Gastrocnemius medialis (tissue), 4 donors: ENCODE measurements at places on chromosomes 7 and 10.

GRCh38 chr10:84241185-84241790 lies at the start of gene LRIT1:
LRIT1 (minus strand) TSS chr10:84241546; CDS start chr10:84241439, 107 bp downstream.
- DNase-seq, result no peak
- no peaks in the 10 kb centered on the region for H3K36me3 ChIP-seq
- no peaks in the 10 kb centered on the region for H3K4me1 ChIP-seq
- no peak within 1 kb of the TSS for H3K4me3 ChIP-seq

DNA sequence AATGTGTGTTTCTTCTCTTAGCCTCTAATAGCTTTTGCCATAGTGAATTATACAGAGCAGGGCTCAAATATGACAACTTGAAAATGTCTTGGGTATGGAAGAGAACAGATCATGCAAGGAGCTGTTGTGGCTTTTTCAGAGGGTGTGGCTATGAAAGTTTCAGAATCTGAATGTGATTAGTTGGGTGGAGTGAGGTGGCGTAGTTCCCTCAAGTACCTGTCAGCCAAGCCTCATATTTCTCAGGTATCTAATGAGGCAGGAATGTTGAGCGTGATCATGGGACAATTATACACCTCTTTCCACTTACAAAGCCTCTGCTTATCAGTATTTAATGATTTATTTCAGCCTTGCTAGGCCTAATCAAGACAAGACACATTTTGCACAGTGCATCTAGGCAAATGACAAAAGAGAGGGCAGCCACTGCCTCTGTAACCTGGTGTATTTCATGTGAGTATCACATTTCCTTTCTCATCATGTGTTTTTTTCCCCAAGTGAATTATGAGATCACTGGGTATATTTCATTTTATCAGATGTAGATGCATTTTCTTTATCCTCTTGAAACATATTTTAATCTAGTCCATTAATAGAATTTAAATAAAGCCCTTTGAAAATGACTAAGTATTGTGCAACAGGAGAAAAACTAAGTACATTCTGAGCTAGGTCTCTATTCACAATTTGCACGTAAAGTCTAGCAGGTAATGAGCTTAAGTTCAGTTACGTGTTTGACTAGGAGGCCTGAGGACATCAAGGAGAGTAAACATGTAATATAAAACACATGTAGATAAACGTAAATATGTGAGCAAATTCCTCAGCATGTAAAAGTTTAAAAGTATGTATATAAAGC lies 644.4 kb upstream of the IGFBP3 start:
- no peak overlapping the region for H3K4me3 ChIP-seq
- H3K27me3 ChIP-seq, result no peaks in the 10 kb centered on the region
- H3K4me1 ChIP-seq, result no peaks in the 10 kb centered on the region
- H3K36me3 ChIP-seq, result no peaks in the 10 kb centered on the region
- no peak overlapping the region for H3K27ac ChIP-seq

- no peak overlapping the region for H3K4me3 ChIP-seq
- no peaks in the 10 kb centered on the region for H3K4me1 ChIP-seq
- H3K36me3 ChIP-seq, result no peaks in the 10 kb centered on the region
- H3K27me3 ChIP-seq, result no peaks in the 10 kb centered on the region
- DNase-seq, result no peak
Observed at GRCh38 chr10:533186-533585, 156.3 kb downstream of the DIP2C start.

DNA sequence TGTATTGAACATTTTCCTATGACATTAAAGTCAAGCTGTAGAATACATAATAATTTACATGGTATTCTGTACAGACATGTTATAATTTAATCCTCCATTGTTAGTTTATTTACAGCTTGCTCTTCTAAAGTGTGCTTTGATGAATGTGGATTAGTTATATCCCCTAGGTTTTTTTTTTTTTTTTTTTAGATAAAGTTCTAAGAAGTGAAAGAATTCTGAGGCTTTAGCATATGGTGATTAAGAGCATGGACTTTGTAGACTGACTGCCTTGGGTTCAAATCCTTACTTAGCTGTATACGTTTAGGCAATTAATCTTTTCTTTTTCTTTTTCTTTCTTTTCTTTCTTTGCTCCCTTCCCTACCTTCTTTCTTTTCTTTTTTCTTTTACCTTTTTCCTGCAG lies 44.9 kb downstream of the MKLN1 start:
- H3K4me3 ChIP-seq, result no peak overlapping the region
- peaks cover 63% of the 10 kb centered on the region for H3K4me1 ChIP-seq
- H3K27ac ChIP-seq, result no peak overlapping the region
- no peaks in the 10 kb centered on the region for H3K27me3 ChIP-seq
- no peaks in the 10 kb centered on the region for H3K36me3 ChIP-seq

GRCh38 chr7:8254667-8255066 lies 7.3 kb downstream of the ICA1 start:
- peaks cover 7% of the 10 kb centered on the region for H3K27me3 ChIP-seq
- H3K4me1 ChIP-seq, result no peaks in the 10 kb centered on the region
- DNase-seq, result no peak
- no peaks in the 10 kb centered on the region for H3K36me3 ChIP-seq

GRCh38 chr7:141251957-141252356 lies 178.1 kb downstream of the TMEM178B start:
- no peak overlapping the region for H3K27ac ChIP-seq
- H3K36me3 ChIP-seq, result no peaks in the 10 kb centered on the region
- no peaks in the 10 kb centered on the region for H3K27me3 ChIP-seq
